AG04450 (cell line): ENCODE measurements at places on chromosomes 7 and 10.

DNA sequence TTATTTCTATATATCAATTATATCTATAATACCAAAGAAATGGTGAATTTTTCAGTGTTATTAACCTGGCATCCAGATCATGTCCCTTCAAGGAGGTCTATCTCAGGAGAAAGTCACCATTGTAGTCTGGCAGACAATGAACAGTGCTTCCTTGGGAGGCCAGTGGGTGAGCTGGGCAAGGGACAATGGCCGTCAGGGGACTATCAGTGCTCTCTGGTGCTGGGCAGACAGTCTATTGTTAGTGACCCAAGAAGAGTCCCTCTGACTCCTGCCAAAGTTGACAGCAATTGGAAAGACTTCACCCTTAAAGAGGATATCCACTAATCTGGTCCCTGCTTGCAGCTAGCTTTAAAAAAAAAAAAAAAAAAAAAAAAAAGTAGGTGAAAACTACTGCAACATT, 7.1 kb downstream of the JAZF1 start:
- no peak for DNase-seq

GRCh38 chr7:38632411-38632810, 1.2 kb upstream of the AMPH start:
- DNase-seq = no peak

- DNase-seq = no peak
Measured at GRCh38 chr7:46349490-46349889, 428.4 kb upstream of the IGFBP3 start.

GRCh38 chr7:157465891-157466866, 129.4 kb downstream of the DNAJB6 start:
- DNase-seq = no peak

DNA sequence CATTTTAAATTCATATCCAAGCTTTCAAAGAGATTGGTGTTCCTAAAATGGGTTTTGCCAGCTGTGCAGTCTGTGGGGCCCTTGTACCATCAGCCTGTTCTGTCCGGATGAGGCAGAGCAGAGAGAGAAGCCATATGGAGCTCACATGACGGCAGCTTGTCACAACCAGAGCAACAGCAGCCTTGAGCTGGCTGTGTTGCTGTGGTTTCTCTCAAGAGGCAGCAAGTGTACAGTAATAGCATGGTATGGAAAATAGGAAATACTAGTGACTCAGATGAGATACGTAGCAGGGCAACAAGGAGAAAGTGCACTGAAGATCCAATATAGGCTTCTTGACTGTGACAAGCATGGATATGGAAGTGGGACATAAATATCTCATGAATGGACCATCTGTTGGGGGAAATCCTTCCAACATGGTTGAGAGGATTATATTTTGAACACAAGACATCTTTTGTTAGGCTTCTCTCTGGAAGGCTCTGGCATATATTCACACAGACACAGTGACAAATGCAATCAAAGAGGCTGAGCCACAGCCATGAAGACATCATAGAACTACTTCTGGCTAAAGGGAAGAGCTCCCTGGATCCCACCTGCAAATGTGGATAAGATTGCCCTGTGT, 251.0 kb upstream of the TAC1 start:
- no peak for DNase-seq

- DNase-seq = no peak
Measured at GRCh38 chr7:88073626-88074025, 139.6 kb downstream of the ADAM22 start.

DNA sequence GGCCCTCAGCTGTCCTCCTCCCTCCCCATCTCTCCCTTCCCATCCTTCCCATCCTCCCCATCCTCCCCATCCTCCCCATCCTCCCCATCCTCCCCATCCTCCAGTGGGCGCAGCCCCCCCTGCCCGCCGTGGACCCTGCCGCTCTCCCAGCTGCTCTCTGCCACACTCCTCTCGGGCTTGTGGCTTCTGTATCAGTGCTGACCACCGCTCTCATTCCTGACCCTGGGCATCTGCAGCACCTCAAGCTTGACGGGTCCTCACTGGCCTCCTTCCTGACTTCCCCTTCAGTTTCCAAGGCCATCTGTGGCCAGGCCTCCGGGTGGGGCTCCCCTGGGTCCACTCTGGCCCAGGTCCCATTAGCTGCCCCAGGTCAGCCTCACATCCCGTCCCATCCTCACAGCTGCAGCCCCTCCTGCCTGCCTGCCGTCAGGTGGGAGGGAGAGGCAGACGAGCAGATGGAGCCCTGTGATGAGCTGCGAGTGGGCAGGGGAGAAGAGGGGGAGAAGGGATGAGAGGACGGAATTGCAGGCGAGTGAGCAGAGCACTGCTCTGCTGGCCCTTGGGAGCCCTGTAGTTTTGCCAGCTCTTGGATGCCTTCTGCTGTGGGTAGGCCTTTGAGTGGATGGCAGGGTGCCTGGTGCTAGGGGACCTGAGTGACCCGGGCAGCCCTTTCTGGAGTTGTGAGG, 35.7 kb downstream of the LHPP start:
- DNase-seq = no peak
